Activated T-helper 1 cell treated with anti-CD3 and anti-CD28 coated beads, Interleukin-2, amount 50 U/mL, for 16 hours (primary cell): ENCODE measurements at places on chromosomes 6 and 20.

DNA sequence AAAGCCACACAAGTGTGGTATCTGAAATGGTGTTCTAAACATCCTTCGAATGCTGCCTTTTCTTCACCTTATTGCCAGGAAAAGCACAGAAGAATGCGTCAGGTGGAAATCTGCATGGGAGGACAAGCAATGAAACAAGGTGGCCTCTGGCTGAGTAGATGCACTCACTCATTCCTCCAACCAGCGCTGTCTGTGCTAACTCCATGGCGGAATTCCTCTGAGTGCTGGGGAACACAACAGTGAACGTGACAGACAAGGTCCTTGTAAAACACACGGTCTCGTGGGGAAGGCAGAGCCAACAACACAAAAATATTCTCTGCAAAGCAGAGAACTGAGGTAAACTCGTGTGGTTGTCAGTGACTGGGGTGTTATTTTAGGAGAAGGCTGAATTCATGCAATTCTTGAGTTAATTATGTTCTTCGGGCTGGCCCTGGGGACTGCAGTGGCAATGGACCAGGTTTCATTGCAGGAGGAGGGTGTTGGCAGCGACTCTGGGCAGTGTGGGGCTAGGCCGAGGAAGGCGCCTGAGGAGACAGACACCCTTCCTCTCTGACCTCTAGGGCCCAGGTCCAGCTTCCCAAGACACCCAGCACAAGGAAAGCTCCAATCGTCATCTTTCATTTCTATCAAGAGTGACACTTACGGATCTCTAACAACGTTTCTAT is 339.7 kb downstream of the PRKN start:
- no peak for DNase-seq

DNA sequence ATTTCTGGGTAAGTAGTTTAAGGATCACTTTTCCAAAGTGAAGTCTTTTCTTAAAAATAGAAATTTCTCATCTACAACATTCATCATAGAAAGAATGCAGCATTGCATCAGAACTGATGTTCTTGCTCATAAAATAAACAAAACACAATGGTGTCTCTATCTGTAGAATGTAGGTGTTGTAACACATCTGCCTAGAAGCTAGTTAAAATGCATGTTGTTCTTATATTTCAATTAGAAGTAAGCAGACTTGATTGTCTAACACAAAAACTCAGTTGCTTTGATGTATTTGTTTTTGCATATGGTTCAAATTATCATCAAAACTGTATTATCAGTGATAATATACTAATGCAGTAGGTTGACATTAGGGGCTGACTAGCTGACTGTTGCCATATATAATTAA is 654.7 kb upstream of the FLRT3 start:
- DNase-seq, result no peak

GRCh38 chr6:121399966-121400365 is 35.5 kb upstream of the GJA1 start:
- no peak for DNase-seq

DNA sequence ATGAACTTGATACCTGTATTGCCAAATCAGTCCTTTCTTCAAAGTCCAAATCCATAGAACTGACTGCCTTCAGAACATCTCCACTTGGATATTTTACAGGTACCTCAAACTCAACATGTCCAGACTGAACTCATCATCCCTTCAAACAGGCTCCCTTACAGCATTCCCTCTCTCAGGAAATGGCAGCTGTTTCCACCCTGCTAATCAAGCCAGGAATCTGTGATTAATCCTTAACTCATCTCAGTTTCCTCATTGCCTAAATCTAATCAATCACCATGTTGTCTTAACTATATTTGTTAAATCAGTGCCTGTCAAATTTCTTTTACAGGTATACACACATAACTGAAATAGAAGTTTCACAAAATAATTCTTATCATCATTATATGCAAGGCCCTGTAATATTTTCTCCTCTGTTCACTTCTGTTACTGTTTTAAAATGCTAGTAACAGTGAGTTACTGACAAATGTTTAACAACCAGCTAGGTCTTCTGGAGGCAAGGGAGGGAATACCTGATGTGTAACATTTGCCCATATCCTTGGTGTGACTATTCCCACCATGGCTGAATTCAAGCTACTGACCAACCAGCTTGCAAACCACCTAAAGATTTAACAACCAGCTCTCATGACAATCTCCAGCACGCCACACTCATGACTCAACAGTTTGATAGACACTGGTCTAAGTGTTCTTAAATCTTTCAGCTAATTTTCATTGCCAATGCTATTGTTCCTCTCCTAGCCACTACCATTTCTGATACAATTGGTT is 124.9 kb downstream of the ADAT2 start:
- no peak for DNase-seq

DNA sequence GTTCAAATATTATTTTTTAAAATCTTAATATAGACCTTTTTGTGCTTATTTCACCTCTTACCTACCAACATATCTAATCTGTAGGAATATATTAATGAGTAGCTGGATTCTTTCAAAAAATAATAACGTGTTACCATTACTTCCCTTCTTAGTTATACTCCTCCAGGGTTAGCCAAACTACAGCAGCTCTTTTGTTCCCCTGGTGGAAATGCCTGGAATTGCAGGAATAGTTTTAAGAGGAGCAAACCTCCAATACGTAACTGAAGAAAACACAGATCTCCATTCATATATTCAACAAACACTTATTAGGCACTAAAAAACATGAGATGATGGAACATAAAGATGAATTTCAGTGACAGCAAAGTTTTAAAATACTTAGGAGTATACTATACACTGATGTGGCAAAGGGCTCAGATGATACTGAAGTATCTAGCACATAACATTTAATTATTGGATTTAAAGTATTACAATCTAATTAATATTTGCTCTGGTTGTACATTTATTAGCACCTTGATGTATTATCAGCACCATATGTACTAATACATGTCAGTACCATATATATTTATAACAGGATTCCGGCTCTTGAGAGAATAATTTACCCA is 78.3 kb downstream of the TBX18 start:
- no peak for DNase-seq

DNA sequence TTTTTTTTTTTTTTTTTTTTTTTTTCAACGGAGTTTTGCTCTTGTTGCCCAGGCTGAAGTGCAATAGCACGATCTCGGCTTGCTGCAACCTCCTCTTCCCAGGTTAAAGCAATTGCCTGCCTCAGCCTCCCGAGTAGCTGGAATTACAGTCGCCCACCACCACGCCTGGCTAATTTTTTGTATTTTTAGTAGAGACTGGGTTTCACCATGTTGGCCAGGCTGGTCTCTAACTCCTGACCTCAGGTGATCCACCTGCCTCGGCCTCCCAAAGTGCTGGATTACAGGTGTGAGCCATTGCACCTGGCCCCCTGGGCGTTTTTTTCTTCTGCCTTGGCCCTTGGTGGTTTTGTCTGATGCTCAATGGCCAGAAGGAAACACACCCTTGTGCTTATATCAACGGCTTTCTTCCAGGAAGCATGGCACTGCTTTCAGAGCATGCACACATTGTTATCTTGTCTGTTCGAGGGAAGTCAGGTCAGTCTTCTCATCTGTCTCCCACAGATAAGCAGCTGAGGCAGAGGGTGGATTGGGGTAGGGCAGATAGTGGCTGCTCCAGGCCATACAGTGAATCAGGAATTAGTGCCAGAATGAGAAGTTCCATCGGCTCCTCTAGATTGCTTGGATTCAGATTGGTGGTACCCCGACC is 203.1 kb downstream of the TSHZ2 start:
- no peak for DNase-seq

GRCh38 chr20:32278199-32278643 is 770 bp downstream of the KIF3B start:
- DNase-seq, result no peak

DNA sequence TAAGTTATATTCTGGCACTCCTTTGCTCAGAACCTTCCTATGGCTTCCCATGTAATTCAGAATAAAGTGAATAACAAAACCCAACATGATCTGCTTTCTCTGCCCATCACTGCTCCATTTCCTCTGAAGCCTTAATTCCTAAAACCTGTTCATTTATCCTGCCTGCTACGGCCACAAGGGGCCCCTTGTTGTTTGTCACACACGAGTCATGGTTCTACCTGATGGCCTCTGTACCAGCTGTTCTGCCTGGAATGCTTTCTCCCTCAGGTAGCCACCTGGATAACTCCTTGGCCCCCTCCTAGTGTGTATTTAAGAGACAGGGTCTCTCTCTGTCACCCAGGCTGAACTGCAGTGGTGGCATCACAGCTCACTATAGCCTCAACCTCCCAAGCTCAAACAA is 26.8 kb downstream of the ERGIC3 start:
- DNase-seq, result no peak
